Adipocyte (in vitro differentiated cells): ENCODE measurements at places on chromosomes 6 and 20.

DNA sequence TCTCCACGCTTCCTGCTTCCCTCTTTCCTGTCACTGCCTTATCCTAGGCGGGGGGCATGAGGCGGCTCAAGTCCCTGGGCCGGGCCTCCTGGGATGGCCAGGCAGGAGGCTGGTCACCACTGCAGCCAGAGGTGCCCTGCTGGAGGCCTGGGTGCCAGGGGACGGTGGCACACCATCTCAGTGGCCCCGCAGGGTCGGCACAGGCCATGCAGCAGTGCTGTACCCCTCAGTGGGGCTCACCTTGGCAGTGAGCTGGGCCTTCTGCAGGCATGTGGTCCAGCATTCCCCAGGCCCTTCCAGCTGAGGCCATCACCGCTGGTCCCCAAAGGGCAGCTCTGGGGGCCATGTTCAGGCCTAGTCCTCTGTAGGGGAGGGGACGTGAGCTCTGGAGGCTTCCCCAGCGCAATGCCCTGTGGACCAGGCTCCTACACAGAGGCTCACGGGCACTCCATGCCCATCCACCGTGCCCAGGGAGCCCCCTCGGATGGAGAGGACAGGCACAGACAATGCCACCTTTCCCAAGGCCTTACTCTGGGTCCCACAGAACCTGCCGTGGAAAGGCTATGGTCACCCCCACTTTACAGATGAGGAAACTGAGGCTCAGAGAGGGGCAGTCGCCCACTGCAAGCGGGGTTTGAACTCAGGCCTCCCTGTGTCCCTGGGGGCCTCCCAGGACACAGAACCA is 123.8 kb downstream of the TAF4 start:
- no peak for DNase-seq

GRCh38 chr6:38020593-38020992 is 201.1 kb downstream of the ZFAND3 start:
- DNase-seq = no peak

- DNase-seq = peak; percentile 14
Observed at GRCh38 chr6:170471491-170471890, 81.6 kb downstream of the PSMB1 start.

DNA sequence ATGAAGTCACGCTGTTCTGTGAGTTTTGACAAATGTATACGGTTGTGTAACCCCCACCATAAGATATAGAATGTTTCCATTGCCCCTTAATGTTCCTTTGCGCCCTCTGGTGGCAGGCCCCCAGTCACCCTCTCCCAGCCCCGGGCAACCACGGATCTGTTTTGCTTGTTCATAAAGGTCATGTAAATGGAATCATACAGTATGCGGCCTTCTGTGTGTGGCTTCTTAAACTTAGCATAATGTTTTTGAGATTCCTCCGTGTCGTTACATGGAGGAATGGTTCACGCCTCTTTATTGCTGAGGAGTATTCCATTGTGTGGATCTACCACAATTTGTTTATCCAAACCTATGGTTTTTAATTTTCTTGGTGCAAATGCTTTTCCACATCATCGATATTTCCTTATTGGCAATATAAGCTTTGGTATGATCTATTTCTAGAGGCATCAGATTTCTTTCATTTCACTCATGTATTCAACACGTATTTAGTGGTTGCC is 28.4 kb downstream of the LYRM2 start:
- peak; percentile 86 for DNase-seq
